Activated CD8-positive, alpha-beta T cell treated with anti-CD3 and anti-CD28 coated beads for 36 hours (primary cell): ENCODE measurements at places on chromosomes 3 and 15. TPM values are rescaled to one million over a fixed set of nuclear protein-coding genes. Genes with fewer than 3 reads are reported as not detected.

Gene SYNPR
- total RNA-seq, result not detected

DNA sequence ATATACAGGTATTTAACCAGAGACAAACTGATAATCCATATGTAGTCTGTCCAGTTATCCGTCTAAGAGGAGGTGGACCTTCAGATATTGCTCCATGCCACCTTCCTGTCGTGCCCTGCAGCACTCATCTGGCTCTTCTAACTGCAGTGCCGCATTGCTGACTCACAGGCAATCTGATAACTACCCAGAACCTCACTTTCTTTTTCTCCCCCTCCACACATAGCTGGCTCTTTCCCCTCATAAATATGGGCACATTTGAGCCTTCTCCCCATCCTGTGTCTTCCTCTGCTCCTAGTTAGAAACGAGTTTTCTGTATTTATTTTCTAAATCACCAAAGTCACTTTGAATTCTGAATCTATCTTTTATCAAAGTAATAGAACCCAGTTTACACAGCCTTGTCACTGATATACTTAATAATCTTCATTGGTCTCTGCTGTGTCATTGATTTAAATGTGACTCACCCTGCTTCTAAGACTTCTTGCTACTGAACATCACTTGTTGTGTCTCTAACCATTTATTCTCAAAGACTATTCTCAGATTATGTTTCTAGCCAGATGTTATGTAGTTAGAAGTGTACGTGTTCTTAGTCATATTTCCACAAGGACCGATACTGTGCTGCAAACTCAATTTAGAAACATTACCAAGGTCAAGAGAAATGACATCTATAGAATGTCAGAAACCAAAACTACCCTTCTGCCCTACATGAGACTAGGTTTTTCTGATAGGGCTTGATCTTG lies 17.4 kb upstream of the KCNMB2 start:
- DNase-seq, result no peak

Gene CLDN11
- not detected for total RNA-seq

Gene RETNLB
- not detected for total RNA-seq

Gene TUSC7
- not detected for total RNA-seq

Gene AHSG
- total RNA-seq, result not detected

Gene MAN2A2
- total RNA-seq, result 87.7 TPM

Gene CAND2
- total RNA-seq, result 1.9 TPM

DNA sequence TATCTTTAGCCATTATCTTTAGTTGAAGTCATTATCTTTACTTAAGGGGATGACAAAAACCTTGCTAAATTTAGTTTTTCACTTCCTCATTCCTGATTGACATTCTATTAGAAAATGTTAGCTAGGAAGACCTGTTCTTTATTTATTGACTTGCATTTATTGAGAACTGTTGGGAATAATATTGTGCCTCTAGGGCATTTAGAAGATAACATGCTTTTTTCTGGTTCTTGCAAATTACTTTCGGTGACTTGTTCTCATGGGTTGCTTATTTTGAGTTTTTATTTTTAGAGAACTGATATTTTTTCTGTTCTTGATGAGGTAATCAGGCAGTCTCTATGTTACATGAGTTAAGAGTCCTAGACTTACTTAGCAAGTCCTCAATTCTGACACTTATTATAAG lies 48.3 kb upstream of the CTDSPL start:
- no peak for DNase-seq

DNA sequence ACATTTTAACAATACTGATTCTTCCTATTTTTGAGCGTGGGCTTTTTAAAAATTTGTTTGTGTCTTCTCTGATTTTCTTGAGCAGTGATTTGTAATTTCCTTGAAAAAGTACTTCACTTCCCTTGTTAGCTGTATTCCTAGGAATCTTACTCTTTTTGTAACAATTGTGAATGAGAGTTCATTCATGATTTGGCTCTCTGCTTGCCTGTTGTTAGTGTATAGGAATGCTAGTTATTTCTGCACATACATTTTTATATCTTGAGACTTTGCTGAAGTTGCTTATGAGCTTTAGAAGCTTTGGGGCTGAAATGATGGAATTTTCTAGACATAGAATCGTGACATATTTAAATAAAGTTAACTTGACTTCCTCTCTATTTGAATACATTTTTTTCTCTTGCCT lies 582.8 kb upstream of the BCHE start:
- DNase-seq, result no peak

DNA sequence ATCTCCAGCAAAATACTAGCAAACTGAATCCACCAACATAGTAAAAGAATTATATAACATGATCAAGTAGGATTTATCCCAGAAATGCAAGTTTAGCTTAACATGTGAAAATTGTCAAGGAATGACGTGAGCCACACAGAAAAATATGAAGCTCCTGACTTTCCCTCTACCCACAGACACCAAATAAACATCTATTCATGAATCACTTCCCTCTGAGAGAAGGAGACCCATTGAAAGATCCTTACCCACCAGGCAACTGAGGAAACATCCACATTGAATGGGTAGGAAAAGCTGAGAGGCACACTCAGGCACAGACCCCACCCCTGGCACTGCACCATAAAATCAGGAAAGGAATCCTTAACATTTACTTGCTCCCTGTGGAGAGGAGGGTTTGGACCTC lies 102.2 kb upstream of the MANF start:
- DNase-seq, result no peak

- no peak for DNase-seq
These were observed 367.4 kb upstream of the WNT5A start for GRCh38 chr3:55854494-55854893.

Gene TRANK1
- total RNA-seq, result 16.0 TPM

DNA sequence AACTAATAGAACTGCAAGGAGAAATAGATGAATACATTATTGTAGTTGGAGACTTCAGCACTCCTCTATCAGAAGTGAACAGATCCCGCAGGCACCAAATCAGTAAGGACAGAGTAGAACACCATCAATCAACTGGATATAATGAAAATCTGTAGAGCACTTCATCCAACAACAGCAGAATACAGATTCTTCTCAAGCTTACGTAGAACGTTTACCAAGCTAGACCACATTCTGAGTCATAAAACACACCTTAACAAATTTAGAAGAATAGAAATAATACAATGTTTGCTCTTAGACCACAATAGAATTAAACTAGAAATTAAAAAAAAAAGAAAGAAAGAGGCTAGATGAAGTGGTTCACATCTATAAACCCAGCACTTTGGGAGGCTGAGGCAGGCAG lies 70.7 kb upstream of the NEDD4 start:
- no peak for DNase-seq

DNA sequence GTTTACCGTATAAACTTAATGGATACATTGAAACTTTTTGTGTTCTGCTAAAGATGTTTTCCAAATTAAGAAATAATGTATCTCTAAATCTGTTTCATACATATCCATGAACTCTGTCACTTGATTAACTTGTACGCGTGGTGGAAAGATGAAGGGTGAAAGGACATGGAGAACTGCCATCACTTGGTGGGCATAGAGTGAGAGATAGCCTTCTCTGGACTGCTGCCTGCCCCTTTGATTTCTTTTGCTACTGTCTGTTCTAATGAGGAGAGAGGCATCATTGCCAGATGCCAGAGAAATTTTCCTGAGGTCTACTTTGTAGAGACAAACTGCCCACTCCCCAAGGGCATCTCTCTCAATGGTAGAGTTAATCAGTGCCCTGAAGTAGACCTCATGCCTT lies 120.5 kb downstream of the SLMAP start:
- DNase-seq, result no peak

DNA sequence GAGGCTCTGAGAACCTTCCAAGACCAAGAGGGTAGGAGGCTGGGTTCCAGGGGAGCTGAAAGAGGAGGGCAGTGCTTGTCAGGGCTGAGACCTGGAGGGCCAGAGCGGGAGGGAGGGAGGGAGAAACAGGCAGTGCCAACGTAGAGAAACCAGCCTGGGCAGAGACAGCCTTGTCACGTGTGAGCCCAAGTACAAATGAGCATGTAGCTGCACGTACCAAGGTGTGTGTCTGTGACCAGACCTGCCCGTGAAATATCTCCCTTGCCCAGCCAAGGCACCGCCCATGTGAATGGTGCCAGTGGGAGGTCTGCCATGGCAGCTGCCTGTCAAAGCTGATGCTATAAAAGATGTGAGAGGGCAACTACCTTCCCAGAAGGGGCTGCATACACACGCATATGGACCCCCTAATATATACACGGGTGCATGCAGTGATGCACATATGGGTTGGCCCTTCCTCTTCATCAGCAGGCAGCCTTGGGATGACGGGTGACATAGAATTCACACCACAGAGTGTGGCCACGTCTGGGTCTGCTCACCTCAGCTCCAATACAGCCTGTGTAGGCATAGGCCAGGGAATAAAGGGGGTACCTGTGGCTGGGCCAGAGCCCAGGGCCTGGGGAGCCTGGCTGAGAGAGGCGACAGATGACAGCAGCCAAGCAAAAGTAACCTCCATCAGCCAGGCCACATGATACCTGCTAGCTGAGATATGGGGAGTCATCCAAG lies 7.8 kb upstream of the CTDSPL start:
- no peak for DNase-seq

DNA sequence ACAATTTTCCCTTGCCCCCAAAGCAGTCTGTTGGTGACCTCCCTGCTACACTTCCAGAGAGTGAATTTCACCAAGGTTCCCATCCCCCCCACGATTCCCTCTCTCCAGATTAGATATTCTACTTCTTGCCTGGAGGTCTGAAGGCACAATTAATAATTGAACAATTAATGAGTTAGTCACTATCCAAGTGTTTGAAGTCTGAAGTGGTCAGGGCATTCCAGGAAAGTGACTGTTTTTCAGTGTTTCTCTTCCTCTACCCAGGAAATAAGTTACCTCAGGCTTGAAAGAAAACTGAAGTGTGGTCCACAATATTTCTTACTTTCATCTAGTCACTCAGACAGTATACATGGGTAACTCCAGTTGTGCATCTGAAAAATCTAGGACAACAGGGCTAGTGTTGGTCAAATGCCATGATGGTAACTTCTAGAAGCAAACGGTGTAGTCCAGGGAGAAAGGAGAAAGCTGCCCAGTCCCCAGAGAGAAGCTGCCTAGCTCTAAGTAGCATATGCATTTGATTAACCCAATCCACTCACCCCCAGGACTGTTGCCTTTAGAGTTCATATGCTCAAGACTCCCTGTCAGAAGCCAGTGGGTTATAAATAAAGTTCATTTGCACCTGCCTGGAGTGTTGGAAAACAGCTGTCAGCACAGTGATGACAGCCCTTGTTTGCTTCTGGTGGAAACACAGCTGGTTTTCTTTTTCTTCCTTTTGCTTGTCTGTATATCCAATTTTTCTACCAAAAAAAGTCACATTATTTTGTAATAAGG lies 2.3 kb upstream of the TM4SF4 start:
- DNase-seq, result no peak

DNA sequence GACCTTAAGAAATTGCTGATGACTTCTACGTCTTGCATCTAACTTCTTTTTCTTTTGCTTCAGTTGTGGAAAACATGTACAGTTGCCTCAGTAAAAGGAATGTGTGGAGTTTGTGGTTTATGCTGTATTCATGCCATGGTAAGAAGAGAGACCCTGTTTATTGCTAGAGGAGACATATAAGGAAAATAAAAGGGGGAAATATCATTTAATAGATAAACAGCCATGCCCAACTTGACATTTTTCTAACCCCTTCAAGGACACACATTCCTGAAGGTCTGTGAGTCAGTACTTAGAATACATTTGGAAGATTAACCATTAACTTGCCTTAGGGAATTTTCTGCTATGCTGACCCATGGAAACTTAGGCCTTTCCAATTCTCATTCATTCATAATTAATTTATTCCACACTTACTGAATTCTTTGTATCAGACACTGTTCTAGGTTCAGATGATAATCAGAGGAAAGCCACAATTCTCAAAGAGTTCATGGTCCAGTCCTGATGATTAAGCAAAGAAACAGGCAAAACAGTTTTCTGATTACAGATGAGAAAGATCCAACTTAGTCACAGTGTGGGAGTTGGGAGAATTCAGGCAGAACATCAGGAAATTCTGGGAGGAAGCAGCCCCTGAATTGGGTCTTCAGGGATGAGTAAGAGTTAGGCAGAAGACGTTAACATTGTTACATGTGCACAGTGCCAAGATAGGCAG lies 329.8 kb upstream of the RASGRP1 start:
- no peak for DNase-seq

- no peak for DNase-seq
These were observed 333.5 kb upstream of the AZI2 start for GRCh38 chr3:28682121-28682520.

GRCh38 chr15:65195548-65195923 lies 10.4 kb upstream of the CLPX start:
- DNase-seq, result no peak

Gene SLC22A14
- total RNA-seq, result not detected

- DNase-seq, result no peak
These were observed 69.5 kb upstream of the EPHB3 start for GRCh38 chr3:184491867-184492615.

Gene MAP6D1
- total RNA-seq, result 3.8 TPM

DNA sequence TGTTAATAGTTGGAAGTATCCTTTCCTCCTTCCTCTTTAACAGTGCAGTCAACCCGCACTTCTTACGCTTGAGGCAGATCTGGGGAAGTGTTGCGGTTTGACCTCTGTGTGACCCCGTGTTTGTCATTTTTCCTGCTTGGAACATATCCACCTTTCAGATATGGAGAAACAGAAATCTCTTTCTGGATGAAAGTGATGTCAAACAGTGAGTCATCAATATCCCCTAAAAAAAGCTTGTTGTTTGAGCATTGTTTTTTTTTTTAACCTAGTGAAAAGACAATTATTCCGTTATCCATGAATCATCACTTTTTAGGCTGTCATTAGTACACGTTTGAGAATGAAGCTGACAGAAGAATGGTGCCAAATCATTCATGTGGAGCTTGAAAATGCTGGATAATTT lies 293.7 kb downstream of the ARPP21 start:
- DNase-seq, result no peak

DNA sequence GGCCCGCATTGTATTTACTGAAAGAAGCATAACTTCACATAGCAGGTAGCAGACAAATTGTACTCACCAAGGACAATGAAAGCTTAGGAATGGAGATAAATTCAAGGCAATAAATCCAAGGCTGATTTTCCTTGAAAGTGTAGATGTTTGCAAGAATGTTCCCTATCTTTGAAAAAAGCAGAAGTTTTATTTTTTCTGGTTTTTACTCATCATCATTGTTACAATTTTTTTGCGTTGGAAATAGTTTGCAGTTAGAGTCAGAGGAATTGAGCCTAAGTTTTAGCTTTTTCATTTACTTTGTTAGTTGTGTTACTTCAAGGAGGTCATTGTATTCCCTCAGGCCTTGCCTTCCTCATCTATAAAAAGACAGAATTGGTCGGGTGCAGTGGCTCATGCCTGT lies 213.9 kb upstream of the TBL1XR1 start:
- DNase-seq, result no peak

DNA sequence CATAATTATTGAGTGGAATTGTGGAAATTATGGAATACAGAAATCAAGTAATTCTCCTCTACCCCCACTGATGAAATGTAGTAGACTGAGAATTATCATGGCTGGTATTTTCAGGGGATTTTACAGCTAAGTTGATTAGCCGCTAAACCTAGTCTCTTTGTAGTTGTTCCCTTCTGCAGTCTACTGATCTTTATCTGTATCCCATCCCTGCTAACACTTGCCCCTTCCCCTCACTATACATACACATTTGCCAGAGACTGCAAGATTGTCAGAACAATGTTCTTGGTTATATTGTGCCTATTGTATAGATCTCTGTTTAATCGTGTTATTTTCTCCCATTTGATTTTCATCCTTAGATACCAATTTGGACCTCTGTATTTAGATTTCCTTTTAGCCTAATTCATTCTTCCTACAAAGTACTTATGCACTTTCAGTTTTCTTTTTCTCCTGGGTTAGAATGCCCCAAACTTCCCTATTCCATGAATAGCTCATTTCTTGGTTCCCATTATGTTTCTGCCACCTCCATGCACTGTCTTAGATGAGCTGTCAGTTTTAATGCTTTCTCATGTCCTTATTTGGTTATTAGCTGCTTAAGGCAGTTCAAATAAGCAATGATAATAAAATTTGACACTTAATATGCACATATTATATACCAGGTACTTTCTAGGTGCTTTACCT lies 86.9 kb downstream of the CDIN1 start:
- DNase-seq, result no peak
